Bronchial epithelial cell (primary cell): ENCODE measurements at places on chromosomes 5 and 9. TPM values are rescaled to one million over a fixed set of nuclear protein-coding genes. Genes with fewer than 3 reads are reported as not detected.

DNA sequence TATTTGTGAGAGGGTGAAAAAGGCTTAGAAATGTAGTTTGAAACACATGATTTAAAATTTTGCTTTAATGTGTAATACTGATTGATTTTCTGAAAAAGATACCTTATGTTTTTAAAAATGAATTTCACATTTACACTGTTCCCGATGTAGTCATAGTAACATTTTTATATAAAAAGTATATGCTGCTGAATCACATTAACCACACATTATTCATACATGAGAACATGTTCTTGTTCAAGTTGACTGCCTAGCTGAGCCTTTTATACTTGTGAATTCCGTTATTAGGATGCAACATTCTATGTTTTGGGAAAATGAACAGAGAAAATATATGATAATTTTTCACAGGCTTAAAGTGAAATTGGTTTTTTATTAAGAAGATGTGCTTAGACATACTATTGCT, 461.1 kb upstream of the NUDT12 start:
- no peak for DNase-seq

IRX1 gene
- total RNA-seq, result 5.2 and 15.3 TPM in 2 replicates

DNA sequence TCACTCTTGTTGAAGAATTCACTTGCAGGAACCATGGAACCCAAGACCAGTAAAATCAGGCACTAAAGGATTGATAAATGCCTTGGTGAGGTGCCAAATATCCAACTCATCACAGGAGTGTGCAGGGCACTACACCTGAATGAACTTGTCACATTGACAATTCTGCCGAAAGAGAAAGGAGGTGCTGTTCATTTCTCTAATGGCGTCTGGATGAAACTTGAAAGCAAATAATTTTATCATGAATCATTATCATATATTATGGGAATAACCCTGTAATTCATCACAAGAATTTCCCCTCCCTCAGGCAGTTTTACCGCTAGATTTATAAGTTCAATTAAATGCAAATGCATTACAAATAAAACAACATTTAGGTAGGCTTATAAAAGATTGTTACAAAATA, 360.0 kb downstream of the GLIS3 start:
- peak; percentile 29 for DNase-seq

DNA sequence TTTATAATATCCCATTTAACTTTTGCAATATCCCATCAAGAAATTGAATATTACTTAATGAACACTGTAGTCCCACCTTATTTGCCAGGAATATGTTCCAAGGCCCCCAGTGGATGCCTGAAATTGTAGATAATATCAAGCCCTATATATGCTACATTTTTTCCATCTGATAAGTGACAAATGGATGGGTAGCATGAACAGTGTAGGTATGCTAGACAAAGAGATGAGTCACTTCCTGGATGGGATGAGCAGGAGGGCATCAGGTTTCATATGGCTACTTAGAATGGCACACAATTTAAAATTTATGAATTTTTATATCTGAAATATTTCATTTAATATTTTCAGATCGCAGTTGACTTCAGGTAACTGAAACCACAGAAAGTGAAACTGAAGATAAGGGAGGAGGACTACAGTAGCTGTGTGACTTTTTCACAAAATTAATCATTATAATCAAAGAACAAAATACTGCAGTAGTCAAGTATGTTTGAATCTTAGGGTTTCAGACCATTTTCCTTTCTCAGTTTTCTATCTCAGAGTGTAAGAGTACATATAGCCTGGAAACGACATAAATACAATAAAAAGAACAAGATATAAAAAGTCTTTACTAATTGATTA, 636.4 kb upstream of the ARRDC3 start:
- peak; percentile 47 for DNase-seq

GRCh38 chr9:98136489-98136888, 17.5 kb upstream of the TRIM14 start:
- no peak for DNase-seq

FGF10 gene
- total RNA-seq, result not detected in 2 replicates

GRCh38 chr5:55578771-55579170, 44.0 kb upstream of the PLPP1 start:
- DNase-seq, result no peak

IL5 gene
- not detected in 2 replicates for total RNA-seq

- DNase-seq, result no peak
These were observed 5.2 kb upstream of the ISL1 start for GRCh38 chr5:51378061-51378409.

PLPP7 gene
- not detected in 2 replicates for total RNA-seq

GZMA gene
- total RNA-seq, result not detected in 2 replicates

DNA sequence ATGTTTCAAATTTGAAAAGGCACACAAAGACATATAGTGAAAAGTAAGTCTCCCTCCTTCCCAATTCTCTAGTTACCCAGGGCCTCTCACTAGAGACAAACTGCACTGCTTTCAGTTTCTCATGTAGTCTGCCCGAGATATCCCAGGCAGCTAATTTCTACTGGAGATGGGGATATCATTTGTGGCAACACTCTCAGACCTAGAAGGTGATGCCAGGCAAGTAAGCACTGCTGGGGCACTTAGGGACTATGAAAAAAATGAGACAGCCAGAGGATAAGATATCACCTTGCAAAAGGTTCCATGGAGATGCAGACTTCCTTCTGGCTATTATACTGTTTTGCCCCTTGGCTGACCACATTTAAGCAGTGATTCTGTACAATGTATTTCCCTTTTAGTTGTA, 12.6 kb downstream of the SIL1 start:
- DNase-seq, result no peak

GRCh38 chr5:94480486-94480885, 137.9 kb downstream of the KIAA0825 start:
- DNase-seq, result no peak

- DNase-seq, result no peak
These were observed 455.5 kb downstream of the ACTL7B start for GRCh38 chr9:108400297-108400696.

SLC36A3 gene
- total RNA-seq, result not detected in 2 replicates

- no peak for DNase-seq
These were observed 205.9 kb downstream of the NSG2 start for GRCh38 chr5:174251305-174252000.

DNA sequence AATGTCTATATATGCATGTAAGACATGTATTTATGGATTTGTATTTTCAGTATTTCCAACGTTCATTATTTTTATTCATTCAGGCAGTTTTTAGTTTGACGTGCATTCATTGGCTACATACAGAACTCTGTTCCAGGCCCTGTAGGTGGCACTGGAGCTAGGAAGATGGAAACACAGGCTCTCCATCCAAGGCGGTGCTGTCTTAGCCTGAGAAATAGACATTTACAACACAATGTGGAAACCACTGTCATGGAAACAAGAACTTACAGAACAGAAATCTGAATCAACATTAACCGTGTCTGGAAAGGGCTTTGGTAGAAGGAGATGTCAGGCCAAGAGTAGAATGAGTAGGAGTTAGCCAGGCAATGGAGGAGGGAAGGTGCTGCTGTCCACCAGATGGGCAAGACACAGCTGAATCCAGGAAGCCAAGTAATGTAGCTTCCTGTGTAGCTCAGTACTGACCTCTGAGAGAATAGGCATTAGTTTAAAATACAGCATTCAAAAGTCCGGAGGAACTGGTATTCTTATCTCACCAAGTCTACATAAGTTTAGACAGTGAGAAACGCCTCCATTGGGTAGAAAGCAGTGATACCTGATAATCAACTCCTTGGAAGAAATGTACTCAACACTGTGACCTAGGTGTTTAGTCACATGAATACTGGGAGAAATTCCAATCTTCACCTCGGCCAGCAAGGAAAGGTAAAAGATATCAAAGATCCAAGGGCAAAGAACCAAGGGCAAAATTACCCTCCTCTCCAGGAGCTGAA, 388.6 kb upstream of the CDH6 start:
- peak; percentile 14 for DNase-seq

GRCh38 chr5:98460536-98460935, 312.9 kb upstream of the RGMB start:
- DNase-seq, result no peak

GRCh38 chr5:38666668-38667498, 110.4 kb upstream of the LIFR start:
- peak; percentile 21 for DNase-seq

- no peak for DNase-seq
These were observed 42.5 kb upstream of the GOLM1 start for GRCh38 chr9:86141843-86142242.

FCN1 gene
- not detected in 2 replicates for total RNA-seq

GRCh38 chr9:38443597-38443996, 19.3 kb upstream of the IGFBPL1 start:
- DNase-seq, result peak; percentile 73

RGP1 gene
- 11.8 and 16.8 TPM in 2 replicates for total RNA-seq

TRIM23 gene
- 20.5 and 21.4 TPM in 2 replicates for total RNA-seq

TMC1 gene
- total RNA-seq, result 1.0 TPM in 1 of 2 replicates, not detected in the other

- DNase-seq, result no peak
These were observed 326.8 kb upstream of the SGCD start for GRCh38 chr5:156000115-156000514.

DNA sequence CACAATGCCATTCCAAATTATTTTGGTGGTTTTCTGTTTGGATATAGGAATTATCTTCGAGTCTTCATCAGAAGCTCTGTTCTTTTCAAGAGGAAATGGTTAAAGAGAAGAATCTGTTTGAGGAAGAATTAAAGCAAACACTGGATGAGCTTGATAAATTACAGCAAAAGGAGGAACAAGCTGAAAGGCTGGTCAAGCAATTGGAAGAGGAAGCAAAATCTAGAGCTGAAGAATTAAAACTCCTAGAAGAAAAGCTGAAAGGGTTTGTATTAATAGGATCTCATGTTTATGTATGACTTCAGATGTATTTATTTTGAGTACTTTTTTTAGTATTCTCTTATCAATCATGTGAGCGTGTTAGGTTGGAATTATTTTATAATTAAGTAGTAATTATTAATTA, 15.0 kb downstream of the HMMR start:
- no peak for DNase-seq

PKD2L2 gene
- not detected in 2 replicates for total RNA-seq

- DNase-seq, result no peak
These were observed 86.7 kb upstream of the AGXT2 start for GRCh38 chr5:35134278-35135030.

DNA sequence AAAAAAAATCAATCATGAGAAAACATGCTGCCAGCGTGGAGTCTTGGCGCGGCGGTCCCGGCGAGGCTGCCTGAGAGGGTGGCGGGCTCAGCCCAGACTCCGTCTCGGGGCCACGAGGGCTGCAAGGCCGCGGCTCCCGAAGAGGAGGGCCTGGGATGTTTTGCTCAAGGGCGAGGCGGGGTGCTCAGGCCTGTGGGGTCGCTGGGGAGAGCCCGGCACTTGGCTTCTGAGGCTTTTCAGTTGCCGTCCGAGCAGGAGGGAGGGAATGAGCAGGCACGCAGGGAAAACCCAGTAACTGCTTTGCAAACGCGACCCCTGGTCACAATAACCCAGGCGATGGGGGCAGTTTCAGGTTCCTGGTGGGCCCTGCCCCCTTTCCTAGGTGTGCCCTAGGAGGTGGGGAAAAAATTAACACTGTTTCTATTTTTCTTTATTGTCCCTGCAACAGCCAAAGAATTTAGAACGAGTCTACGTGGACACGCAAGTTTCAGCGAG, 3.2 kb upstream of the IRX2 start:
- no peak for DNase-seq

DNA sequence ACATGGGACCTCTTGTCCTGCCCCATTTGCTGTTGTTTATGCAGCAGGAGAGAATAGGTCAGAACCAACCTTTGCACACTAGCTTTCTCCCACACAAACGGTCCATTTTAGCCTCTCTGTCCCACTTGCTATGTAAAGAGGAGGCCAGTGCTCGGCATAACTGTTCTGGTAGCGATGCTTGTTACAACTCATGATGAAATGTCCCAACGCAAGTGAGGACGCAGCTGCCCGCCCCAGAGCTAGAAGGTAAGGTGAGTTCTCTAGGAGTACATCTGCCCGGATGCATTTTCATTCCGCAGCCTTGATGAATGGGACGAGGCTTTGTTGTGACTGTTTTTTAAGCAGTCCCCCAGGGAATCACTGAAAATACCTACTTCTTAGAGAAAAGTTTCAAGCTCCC, 14.1 kb downstream of the S1PR3 start:
- no peak for DNase-seq

SCGB3A2 gene
- total RNA-seq, result not detected in 2 replicates

ACTBL2 gene
- total RNA-seq, result under 0.01 TPM in 1 of 2 replicates, not detected in the other

ANKRD34B gene
- not detected in 2 replicates for total RNA-seq

- no peak for DNase-seq
These were observed 89.2 kb downstream of the PDE6A start for GRCh38 chr5:149855366-149855765.

GRCh38 chr5:141492168-141492885, 3.4 kb downstream of the PCDHGC5 start:
- DNase-seq, result no peak

DNA sequence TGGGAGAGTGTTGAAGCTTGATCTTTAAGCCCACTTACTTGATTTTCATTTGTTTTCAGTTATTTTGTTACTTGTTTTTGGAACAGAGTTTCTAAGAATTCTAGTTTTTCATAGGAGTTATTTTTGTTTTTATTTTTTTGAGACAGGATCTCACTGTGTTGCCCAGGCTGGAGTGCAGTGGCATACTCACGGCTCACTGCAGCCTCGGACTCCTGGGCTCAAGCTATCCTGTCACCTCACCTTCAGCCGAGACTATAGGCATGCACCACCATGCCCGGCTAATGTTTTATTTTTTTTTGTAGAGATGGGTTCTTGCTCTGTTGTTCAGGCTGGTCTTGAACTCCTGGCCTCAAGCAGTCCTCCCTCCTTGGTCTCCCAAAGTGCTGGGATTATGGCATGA, 6.3 kb downstream of the ERBIN start:
- no peak for DNase-seq

- no peak for DNase-seq
These were observed 589.4 kb upstream of the FAM174A start for GRCh38 chr5:99945478-99946442.

ZNF879 gene
- total RNA-seq, result 3.4 and 6.7 TPM in 2 replicates

DMAC1 gene
- 10.8 and 12.8 TPM in 2 replicates for total RNA-seq

DNA sequence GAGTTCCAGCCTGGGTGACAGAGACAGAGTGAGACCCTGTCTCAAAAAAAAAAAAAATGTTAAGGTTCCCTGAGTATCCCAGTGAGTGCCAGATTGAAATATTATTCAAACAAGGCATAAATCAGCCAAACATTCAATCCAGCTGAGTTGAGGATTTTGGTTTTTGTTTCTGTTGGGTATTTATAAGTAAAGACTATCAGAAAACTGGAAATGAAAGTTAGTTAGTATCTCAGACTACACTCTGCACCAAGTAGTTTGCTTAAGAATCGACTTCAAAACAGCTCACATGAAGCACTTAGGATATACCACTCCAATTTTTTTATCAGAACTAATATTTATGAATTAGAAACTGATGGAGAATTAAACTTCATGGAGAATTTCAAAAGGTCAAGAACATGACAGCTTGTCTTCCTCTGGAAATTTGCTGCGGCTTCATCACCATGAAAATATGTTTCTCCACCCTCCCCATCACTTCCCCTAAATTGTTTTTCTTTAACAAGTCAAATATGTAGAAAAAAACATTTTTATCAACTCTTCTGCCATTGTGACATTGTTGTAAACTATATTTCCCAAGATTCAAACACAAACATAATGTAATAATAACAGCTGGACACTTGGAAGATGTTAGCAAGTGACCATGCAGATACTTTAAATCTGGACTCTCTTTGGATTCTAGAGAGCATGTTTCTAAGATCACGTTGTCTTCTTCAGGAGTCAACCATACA, 110.0 kb upstream of the PTGER4 start:
- no peak for DNase-seq
